ENCODE measurements at places on chromosomes 4 and X.

GRCh38 chrX:117305168-117305766 lies 811.3 kb downstream of the KLHL13 start:
- no peak for DNase-seq

GRCh38 chr4:44869985-44870384 lies 143.6 kb upstream of the GNPDA2 start:
- DNase-seq, result no peak

GRCh38 chrX:10654960-10655359 lies 34.6 kb upstream of the MID1 start:
- DNase-seq, result no peak

DNA sequence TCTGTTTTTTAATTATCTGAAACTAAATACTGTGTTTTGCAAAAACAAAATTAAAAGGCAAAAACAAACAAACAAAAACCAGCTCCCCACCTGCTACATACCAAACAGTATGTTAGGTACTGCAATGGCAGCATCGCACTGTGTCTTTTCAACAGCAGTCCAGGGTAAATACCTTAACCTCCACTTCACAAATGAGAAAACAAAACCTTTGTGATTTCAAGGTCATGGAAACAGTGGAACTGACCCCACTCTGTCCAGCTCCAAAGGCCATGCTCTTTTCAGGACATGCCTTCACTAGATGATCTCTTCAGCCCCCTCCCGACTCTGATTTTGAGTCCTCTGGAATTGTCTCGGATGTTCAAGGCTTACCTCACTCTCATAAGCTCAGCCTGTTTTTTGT lies 183.4 kb downstream of the CBR4 start:
- no peak for DNase-seq

- DNase-seq, result no peak
Observed at GRCh38 chrX:30343206-30343605, 34.0 kb upstream of the NR0B1 start.

DNA sequence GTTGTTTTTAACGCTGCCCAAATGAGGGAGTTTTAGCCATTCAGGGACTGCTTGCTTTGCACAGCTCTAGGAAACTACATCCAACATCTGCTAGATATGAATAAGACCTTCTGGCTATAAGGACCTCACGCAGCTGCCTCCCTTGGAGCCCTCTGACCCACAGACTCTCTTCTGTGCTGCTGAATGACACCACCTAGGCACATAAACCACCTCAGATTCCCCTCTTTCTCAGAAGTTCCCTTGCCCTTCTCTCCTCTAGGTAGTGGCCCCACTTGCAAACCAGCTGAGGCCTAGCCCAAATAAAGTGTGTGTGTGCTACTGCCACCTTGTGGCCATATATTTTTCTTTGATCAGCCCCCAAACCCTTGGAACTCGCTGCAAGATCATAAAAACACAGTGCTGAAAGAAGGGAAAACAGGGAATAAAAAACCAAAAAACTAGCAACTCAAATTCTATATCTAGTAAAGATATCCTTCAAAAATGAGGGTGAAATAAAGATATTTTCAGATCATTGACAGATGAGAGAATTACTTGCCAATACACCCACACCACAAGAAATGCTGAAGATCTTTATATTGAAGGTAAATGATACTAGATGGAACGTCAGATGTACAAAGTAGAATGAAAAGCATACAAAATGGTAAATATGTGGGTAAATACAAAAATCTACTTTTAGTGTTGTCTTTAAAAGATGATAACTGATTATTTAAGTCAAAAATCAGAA lies 265.9 kb downstream of the ADAMTS3 start:
- peak; percentile 10 for DNase-seq

- DNase-seq, result no peak
Observed at GRCh38 chrX:71367396-71367795, 1.2 kb downstream of the TAF1 start.

- DNase-seq, result no peak
Observed at GRCh38 chr4:116400480-116400879, 684.9 kb downstream of the TRAM1L1 start.

GRCh38 chrX:7965436-7965835 lies 38.2 kb upstream of the PNPLA4 start:
- no peak for DNase-seq

- DNase-seq, result no peak
Observed at GRCh38 chr4:102787096-102787881, 26.5 kb upstream of the MANBA start.

DNA sequence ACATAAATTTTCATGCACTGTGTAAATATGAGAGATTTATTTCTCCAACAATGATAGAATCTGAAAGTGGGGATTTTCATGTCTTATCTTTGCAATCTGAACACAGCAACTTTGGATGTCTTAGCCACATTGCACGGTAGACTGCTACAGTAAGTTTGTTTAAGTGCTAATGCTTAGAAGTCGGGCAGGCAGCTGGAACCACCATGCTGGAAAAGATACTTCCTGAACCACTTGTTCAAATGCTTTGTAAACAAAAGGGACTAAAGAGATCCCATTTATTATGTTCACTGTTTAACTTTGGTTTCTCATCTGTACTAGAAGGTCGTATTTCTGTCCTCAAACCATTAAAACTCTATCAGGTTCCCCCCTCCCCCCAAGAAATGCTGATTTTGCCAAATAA lies 555.9 kb upstream of the DIPK2B start:
- no peak for DNase-seq

Data from stimulated activated CD8-positive, alpha-beta memory T cell treated with anti-CD3 and anti-CD28 coated beads, Interleukin-2, amount 100 ng/mL, for 1 hour (primary cell).